ENCODE measurements at places on chromosomes 16 and 17.

DNA sequence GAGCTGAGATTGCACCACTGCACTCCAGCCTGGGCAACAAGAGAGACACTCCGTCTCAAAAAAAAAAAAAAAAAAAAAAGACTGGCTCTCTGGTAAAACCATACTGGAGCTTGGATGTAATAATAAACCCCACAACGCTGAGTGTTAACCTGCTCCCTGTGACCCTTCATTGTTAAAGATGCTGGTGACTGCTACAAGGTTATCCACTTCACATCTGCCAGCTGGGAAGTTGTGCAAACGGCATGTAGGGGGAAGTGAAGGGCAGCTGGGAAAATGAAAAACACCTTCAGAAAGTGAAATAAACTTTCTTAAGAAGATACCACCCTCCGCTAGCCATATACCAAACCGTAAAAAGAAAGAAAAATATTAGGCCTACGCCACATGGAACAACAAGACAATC lies 131.0 kb upstream of the NUDT7 start:
- DNase-seq = no peak

GRCh38 chr16:30349675-30350074 lies 5.4 kb downstream of the CD2BP2 start:
- DNase-seq = no peak

DNA sequence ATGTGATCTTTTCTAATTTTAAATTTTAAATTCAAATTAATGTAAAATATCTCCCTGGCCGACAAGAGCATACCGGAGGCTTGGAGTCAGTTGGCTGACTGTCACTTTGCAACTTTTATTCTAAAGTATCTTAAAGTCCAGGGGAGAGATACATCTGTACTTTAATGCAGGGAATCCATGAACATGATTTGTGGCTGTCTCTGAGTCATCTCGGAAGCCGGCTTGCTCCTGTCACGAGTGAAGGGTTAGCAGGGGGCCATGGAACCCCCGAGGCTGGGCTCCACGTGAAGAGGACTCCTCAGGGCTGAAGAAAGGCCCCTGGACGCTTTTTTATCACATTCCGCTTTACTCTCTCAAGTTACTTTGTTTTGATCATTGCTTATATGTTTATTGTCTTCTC lies 13.3 kb downstream of the TVP23A start:
- no peak for DNase-seq

DNA sequence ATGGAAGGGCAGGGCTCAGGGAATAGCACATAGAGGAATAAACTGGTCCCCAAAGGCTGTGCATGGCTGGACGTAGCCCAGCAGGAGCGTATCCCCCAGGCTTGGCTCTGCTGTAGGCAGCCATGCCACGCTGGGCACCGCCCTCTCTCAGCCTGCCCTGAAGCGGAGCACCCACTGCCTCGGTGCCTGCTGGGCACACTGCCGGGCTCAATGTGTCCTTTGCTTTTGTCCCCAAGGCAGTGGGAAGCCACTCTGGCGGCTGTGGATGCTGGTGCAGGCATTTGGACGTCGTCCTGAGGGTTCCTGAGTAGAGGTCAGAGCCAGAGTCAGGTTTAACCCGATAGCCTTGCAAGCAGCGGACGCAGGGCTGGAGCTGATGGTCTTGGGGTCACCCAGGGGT lies 141.0 kb downstream of the ENGASE start:
- DNase-seq = no peak

GRCh38 chr16:560204-560700 lies at the start of gene PRR35:
Gene PRR35 (plus strand): TSS chr16:560394. CDS start chr16:563295, 2,901 bp downstream.
- DNase-seq = no peak

DNA sequence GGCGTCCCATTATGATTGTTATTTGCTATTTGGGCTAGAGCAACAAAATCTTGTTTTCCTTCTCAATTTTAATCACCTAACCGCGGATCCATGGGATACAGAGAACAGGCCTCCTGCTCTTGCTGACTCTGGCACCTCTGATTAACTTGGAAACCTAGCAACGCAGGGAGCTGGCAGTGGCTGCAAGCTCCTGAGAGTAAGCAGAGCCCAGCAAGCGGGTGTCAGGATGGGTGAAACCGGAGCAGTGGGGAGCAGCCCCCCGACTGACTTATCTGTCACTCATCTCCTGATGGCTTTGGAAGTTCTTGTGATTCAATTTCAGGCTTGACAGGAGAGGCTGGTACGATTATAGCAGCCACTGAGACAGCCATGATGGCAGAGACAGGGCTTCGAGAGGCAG lies 45.5 kb upstream of the CDC42EP4 start:
- DNase-seq = no peak

GRCh38 chr17:48799069-48799723 lies 17.8 kb downstream of the TTLL6 start:
- DNase-seq = no peak

DNA sequence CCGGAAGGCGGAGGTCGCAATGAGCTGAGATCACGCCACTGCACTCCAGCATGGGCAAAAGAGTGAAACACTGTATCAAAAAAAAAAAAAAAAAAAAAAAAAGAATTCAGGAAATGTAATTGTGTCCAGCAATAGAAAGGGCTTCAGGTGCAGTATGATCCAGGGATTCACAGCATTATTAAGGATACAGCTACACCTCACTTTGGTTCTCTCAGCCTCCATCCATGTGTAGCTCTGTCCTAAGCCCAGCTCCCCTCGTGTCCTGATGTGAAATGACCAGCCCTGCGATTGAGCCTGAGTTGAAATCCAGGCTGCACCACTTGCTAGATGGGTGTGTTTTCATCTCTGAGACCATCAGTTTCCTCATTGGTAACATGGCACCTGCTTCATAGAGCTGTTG lies 3.0 kb downstream of the SLC5A10 start:
- DNase-seq = no peak

- no peak for DNase-seq
Measured at GRCh38 chr16:66903544-66904427, 14.9 kb downstream of the CDH16 start.

DNA sequence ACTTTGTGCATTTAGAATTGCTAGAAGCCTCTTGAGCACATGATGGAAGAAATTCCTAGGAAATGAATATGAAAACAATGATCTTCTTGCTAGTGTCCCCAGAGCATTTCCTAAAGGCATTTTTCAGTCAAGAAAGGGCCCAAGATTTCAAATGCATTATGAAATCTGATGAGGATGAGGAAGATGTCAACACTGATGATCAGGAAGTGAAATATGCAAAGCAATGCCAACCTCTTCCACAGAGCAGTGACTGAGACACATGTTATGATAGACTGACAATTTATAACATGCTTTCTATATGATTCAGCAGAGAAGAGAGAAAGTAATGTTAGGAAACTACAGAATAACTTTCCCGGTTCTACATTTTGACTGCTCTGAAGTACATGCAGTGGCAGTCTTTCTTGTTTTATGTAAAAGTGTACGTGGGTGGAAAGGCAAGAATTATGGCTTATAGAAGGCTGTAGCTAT lies 859.1 kb upstream of the GOT2 start:
- no peak for DNase-seq

GRCh38 chr16:62272035-62272434 lies 235.8 kb upstream of the CDH8 start:
- DNase-seq = no peak

- DNase-seq = no peak
Measured at GRCh38 chr16:84476401-84476800, 28.1 kb downstream of the MEAK7 start.

GRCh38 chr17:67212714-67213417 lies 32.1 kb downstream of the HELZ start:
- no peak for DNase-seq

DNA sequence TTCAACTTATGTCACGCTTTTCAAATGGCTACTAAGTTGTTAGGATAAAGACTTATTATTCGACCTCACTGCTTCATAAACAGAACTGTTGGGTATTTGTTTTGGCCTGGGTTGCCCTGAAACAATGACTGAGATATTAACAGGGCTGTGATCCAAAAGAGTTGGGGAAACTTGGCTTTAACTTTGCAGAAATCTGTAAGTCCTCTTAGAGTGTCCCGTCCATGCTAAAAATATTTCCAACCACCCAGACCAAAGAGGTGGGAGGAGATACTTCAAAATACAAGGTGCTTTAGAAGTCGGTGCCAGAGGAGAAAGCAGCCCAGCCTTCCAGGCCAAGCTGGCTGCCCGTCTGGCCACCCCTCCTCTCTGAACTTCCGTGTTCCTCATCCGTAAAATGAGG lies 16.1 kb upstream of the SPATA32 start:
- peak; percentile 63 for DNase-seq

GRCh38 chr17:44900894-44901293 lies 1.6 kb upstream of the EFTUD2 start:
- DNase-seq = no peak

GRCh38 chr17:56431736-56432135 lies 161.8 kb upstream of the NOG start:
- no peak for DNase-seq

DNA sequence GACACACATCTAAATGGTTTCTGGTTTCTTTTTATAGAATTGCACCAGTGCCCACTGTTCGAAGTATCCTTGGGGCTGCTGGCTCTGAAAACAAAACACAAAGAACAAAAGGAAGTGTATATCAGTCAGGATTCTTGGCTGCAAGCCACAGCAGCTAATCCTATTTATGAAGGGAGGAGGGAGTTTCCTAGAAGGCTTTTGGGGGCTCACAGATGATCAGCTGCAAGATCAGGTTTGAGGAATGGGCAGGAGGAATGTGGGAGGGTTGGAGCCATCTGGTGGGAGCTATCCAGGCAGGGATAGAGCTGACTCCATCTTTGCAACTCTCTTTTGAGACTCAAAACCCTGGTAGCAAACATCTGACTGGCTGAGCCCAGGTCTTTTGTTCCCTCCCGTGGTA lies 118.3 kb upstream of the EEF2KMT start:
- no peak for DNase-seq

- no peak for DNase-seq
Measured at GRCh38 chr16:87803385-87803784, 37.6 kb upstream of the KLHDC4 start.

DNA sequence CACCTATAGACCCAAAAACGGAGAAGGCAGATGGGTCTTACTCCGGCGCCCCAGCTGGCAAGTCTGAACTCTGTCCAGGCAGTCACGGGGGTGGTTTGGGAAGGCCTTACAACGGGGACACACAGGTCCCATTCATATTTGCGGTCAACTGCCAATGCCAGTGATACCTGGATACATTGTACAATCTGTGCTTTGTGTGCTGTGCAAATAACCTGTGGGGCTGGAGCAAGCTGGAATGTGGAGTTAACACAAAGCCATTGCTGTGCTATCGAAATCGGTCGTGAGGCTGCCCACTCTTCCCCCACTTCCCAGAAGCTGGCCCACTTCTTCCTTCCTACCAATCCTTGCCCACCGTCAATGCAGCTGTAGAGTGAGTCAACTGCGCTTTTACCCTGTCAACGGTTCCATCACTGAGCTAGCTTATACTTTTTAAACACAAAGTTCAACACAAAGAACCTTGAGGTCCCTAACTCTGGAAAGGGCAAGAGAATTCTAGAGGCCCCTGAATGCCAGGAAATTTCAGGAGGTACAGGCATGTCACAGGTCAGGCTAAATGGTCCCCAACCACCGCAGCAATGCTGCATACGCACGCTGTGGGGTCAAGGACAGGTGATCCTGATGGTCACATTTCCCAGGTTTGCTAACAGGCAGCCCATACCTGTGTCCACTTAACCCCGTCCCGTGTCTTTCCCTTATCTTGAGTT lies 122.8 kb downstream of the ZFHX3 start:
- peak; percentile 69 for DNase-seq

- no peak for DNase-seq
Measured at GRCh38 chr17:49779156-49779738, 9.2 kb upstream of the KAT7 start.

DNA sequence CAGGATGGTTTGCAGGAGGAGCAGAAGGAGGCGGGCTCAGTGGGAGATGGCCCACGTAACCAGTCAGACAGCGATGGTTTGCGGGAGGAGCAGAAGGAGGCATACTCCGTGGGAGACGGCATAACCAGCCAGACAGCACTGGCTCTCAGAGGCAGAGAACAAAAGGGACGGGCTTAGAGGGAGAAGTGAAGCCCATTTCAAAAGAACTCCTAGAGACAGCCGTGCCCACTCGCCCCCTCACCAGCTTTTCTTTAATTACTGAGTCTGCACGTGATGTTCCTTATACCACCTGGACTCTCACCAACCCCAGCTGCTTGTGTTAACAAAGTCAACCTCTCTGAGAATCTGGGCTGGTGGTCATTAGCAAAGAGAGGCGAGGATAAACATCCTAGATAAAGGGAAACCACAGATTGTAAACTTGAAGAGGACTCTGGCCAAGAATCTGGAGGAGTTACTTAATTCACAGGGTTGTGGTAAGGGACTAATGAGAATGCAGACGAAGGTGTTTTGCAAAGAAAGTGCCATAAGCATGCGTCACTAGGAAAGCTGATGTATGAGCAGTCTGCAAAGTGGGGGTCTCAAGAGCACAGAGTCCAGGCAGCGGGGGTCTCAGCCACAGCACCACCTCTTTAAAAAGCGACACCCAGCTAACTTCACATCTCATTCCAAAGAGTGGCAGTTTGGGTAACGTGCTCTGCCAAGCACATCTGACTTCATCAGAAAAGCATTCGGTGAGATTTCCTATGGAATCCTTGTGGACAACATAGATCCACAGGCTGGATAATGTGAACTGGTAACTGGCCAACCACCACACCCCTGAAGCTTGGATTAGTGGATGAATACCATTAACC lies 51.7 kb downstream of the NXN start:
- DNase-seq = no peak

GRCh38 chr16:30858829-30859423 lies 35.0 kb downstream of the BCL7C start:
- no peak for DNase-seq

- DNase-seq = no peak
Measured at GRCh38 chr17:55053855-55054254, 85.3 kb downstream of the STXBP4 start.

DNA sequence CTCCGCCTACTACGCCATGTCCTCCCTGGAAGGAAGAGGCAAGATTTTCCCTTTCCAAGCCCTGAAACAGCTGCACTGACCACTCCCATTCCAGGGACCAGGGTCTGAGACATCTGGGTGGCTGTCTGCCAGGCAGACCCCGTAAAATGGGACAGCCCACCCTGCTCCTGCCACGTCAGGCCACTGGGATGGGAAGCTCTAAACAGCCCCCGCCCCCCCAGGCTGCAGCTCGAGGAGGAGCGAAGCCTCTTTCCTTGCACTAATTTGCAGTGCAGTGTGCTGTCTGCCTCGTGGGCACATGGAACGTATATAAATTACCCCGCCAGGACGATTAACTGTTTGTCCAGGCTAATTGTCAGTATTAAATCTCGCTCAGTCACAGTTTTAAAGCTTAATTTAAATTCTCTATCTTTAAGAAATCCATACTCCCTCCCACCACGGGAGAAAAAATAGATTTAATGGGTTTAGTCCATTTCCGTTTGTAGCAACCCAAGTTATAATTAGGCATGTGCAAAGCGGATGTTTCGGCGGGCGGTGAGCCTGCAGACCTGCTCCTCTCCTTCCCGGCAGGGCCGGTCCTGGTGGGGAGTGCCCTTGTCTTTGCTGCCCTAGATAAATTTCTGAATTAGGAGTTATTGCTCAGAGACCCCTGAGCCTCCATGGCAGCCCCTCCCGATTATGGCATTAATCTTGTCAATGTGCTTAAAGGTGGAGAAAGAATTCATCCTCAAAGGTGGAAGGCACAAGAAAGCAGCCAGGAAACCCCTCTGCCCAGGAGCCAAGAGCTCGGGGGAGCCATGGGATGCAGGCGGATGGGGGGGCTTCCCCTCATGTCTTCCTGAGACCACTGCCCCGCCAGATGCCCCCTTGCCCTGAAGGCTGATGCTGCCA lies 268.0 kb upstream of the TNRC6C start:
- no peak for DNase-seq

Data from pancreas (tissue), 10 donors.